ENCODE measurements at places on chromosomes 5 and 9. TPM values are rescaled to one million over a fixed set of nuclear protein-coding genes. Genes with fewer than 3 reads are reported as not detected.

GRCh38 chr5:78593465-78593864 is 55.1 kb downstream of the LHFPL2 start:
- H3K27me3 ChIP-seq = no peaks in the 10 kb centered on the region
- peaks cover 5% of the 10 kb centered on the region for H3K36me3 ChIP-seq
- H3K4me1 ChIP-seq = peaks cover 87% of the 10 kb centered on the region

The TLE4 gene
- 82.5 TPM for total RNA-seq

DNA sequence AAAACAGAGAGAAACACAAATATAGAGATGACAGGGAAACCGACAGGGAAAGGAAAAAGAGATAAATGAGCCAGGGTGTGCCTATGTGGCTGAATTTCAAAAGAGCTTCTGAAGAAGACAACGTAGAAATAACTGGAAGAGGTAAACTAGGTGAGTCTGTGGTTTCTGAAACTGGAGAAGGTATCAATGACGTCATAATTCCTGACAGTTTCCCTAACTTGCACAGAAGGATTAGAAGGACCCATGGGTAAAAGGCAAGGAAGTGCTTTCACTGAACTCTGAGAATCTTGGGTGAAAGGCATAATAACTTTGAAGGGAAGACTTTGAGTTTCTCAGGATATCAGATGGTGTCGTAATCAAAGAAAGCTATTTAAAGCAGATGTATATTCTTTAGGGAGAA is 790.8 kb upstream of the NUDT12 start:
- no peak overlapping the region for H3K4me3 ChIP-seq
- no peak for DNase-seq
- no peaks in the 10 kb centered on the region for H3K4me1 ChIP-seq
- H3K36me3 ChIP-seq = no peaks in the 10 kb centered on the region
- no peak overlapping the region for H3K27ac ChIP-seq

GRCh38 chr5:1229822-1230221 is 4.6 kb downstream of the SLC6A18 start:
- no peak overlapping the region for H3K27ac ChIP-seq
- no peak overlapping the region for H3K4me3 ChIP-seq
- no peaks in the 10 kb centered on the region for H3K36me3 ChIP-seq
- no peaks in the 10 kb centered on the region for H3K4me1 ChIP-seq
- H3K27me3 ChIP-seq = peaks cover 34% of the 10 kb centered on the region

DNA sequence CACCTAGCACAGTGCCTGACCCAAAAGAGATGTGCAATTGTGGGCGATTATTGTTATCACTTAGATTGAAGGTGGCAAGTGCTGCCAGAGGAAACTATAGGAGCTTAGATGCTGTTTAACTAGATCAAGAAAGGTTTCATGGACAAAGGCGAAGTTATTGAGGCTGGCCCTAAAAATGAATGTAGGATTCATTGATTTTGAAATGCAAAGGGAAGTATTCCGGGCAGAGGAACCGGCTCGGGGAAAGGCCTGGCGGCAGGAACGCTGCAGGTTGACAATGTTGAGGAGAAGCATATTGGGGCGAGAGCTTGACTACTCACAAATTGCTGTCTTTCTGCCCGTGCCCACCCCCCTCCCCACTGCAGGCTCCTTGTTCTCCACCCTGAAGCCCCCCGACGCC is 37.4 kb upstream of the TTC1 start:
- no peak for DNase-seq
- H3K36me3 ChIP-seq = no peaks in the 10 kb centered on the region
- H3K4me1 ChIP-seq = peaks cover 29% of the 10 kb centered on the region
- H3K27ac ChIP-seq = no peak overlapping the region

- DNase-seq = no peak
- H3K4me3 ChIP-seq = no peak overlapping the region
- no peak overlapping the region for H3K27ac ChIP-seq
- H3K4me1 ChIP-seq = no peaks in the 10 kb centered on the region
These were observed 227.3 kb upstream of the ITGA1 start for GRCh38 chr5:52560366-52560765.

The OR2K2 gene
- not detected for total RNA-seq

DNA sequence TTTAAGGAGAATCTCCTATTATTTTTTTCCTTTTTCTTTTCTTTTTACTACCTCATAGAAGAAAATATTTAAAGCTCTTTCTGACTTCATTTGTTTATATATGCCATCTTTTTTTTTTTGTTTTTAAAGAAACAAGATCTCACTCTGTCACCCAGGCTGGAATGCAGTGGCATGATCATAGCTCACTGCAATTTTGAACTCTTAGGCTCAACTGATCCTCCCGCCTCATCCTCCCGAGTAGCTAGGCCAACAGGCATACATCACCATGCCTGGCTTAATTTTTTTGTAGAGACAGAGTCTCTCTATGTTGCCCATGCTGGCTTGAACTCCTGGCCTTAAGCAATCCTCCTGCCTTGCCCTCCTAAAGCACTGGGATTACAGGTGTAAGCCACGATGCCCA is 59.5 kb downstream of the LNPEP start:
- no peak for DNase-seq
- H3K27me3 ChIP-seq = no peaks in the 10 kb centered on the region
- no peak overlapping the region for H3K4me3 ChIP-seq
- peaks cover 21% of the 10 kb centered on the region for H3K4me1 ChIP-seq
- H3K36me3 ChIP-seq = peaks cover 25% of the 10 kb centered on the region

GRCh38 chr5:66232275-66232674 is 88.2 kb downstream of the SREK1 start:
- DNase-seq = no peak
- H3K36me3 ChIP-seq = no peaks in the 10 kb centered on the region
- H3K4me1 ChIP-seq = peaks cover 9% of the 10 kb centered on the region
- no peak overlapping the region for H3K4me3 ChIP-seq
- peaks cover 3% of the 10 kb centered on the region for H3K27me3 ChIP-seq

The ADGRV1 gene
- total RNA-seq = 1.5 TPM

DNA sequence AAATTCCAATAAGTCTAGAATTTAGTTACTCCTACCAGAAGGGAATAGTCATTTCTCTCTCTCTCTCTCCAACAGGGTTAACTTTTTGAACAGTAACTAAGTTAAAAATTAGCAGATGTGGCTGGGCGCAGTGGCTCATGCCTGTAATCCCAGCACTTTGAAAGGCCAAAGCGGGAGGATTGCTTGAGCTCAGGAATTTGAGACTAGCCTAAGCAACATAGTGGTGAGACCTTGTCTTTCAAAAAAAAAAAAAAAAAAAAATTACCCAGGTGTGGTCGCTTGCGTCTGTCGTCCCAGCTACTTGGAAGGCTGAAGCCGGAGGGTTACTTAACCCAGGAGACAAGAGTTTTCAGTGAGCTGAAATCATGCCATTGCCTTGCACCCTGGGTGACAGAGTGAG is 639.7 kb downstream of the PTPRD start:
- DNase-seq = no peak
- no peaks in the 10 kb centered on the region for H3K36me3 ChIP-seq
- H3K27me3 ChIP-seq = peaks cover 7% of the 10 kb centered on the region
- H3K4me3 ChIP-seq = no peak overlapping the region
- no peaks in the 10 kb centered on the region for H3K4me1 ChIP-seq

DNA sequence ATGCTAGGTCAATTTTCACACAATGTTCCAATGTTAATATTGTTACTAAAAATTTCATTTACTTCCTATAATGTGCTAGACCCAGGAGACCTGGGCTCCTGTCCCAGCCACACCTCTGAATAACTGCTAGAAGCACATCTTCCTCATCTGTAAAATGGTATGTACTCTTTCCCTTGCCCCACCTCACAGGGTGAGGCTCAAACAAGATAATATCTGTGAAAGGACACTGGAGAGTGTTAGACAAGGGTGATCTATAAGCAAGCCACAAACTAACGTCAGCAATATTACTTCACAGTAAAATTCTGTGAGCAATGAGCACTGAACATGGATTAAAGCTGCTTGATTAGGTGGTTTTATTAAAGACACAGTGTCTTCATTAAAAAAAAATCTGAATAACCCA is 186.4 kb downstream of the EPB41L4A start:
- H3K4me3 ChIP-seq = no peak overlapping the region
- H3K36me3 ChIP-seq = no peaks in the 10 kb centered on the region
- DNase-seq = no peak
- peaks cover 14% of the 10 kb centered on the region for H3K4me1 ChIP-seq

DNA sequence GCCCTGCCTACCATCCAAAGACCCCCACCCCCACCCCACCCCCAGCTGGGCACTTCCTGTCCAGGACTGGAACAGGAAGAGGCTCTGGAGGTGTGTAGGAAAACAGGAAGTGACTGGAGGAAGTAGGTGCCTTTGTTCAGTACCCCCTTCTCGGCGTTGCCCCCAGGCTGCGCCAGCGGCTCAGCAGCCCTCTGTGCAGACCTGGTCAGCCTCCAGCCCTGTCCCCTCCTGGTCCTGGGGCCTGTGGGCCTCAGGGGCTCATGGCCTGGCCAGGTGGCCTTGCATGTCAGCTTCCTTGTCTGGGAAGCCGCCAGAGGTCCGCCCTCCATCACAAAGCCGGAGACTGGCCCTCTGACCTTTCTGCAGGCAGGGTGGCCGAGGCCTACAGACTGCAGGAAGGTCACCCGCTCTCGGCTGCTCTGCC is 26.0 kb downstream of the FLT4 start:
- DNase-seq = no peak
- no peaks in the 10 kb centered on the region for H3K36me3 ChIP-seq
- H3K4me1 ChIP-seq = peaks cover 3% of the 10 kb centered on the region
- peaks cover 5% of the 10 kb centered on the region for H3K27me3 ChIP-seq
- H3K27ac ChIP-seq = no peak overlapping the region
- no peak overlapping the region for H3K4me3 ChIP-seq

DNA sequence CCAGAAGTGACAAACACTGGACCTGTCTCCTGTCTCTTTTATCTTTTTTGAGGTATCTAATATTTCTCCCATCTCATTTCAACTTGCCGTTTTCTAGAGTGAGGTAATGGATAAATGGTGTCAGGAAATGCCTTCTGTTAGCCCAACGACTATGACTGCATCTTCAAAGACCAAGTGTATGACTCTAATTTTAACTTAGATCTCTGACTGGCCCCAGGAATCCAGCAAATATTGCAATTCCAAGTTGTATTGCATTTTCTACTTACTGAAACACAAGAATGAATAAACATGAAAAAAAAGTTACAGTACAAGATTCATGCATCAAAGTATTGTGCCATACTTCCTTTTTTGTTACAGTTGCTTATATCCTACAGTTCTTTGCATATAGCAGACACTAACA is 26.3 kb downstream of the SLC28A3 start:
- no peak overlapping the region for H3K4me3 ChIP-seq
- no peaks in the 10 kb centered on the region for H3K36me3 ChIP-seq
- H3K27ac ChIP-seq = no peak overlapping the region
- H3K27me3 ChIP-seq = no peaks in the 10 kb centered on the region
- H3K4me1 ChIP-seq = peaks cover 4% of the 10 kb centered on the region

The SLU7 gene
- 36.4 TPM for total RNA-seq

- DNase-seq = no peak
- H3K27ac ChIP-seq = no peak overlapping the region
- peaks cover 83% of the 10 kb centered on the region for H3K27me3 ChIP-seq
- peaks cover 7% of the 10 kb centered on the region for H3K36me3 ChIP-seq
- H3K4me3 ChIP-seq = no peak overlapping the region
- peaks cover 24% of the 10 kb centered on the region for H3K4me1 ChIP-seq
These were observed 203.3 kb downstream of the MEF2C start for GRCh38 chr5:88679638-88680037.

The ANAPC2 gene
- total RNA-seq = 41.0 TPM

The NCS1 gene
- 56.6 TPM for total RNA-seq

GRCh38 chr9:98851730-98852459 is 44.4 kb downstream of the GALNT12 start:
- H3K36me3 ChIP-seq = no peaks in the 10 kb centered on the region
- peaks cover 7% of the 10 kb centered on the region for H3K27me3 ChIP-seq
- H3K4me3 ChIP-seq = no peak overlapping the region
- peaks cover 7% of the 10 kb centered on the region for H3K4me1 ChIP-seq

DNA sequence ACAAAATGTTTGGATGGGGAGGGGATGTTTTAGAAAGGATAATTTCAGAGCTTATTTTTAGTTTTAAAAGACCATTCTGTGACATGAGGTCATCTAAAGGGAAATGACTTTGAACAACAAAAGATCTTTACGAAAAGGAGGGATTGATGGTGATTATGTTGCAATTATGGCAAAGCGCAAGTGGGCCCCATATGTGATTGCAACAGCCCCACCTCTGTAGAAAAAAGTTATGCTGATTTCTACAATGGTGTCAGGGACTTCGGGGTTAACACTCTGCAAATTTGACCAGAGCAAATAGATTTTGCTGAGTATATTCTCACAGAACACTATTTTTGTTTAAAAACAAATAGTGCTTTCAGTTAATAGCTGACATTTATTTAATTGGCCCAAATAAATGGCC is 312.8 kb downstream of the NSG2 start:
- no peak overlapping the region for H3K4me3 ChIP-seq
- no peak overlapping the region for H3K27ac ChIP-seq
- DNase-seq = no peak
- no peaks in the 10 kb centered on the region for H3K4me1 ChIP-seq
- H3K27me3 ChIP-seq = no peaks in the 10 kb centered on the region
- H3K36me3 ChIP-seq = peaks cover 2% of the 10 kb centered on the region

The FCN2 gene
- total RNA-seq = not detected

GRCh38 chr5:140549237-140550144 is 2.0 kb downstream of the EIF4EBP3 start:
- DNase-seq = no peak
- H3K27me3 ChIP-seq = no peaks in the 10 kb centered on the region
- H3K4me3 ChIP-seq = no peak overlapping the region
- H3K27ac ChIP-seq = peak overlapping the region; percentile 97
- peaks cover 56% of the 10 kb centered on the region for H3K4me1 ChIP-seq
- peaks cover 20% of the 10 kb centered on the region for H3K36me3 ChIP-seq

GRCh38 chr5:158744680-158745079 is 355.0 kb downstream of the EBF1 start:
- peaks cover 25% of the 10 kb centered on the region for H3K4me1 ChIP-seq
- peaks cover 7% of the 10 kb centered on the region for H3K36me3 ChIP-seq
- no peaks in the 10 kb centered on the region for H3K27me3 ChIP-seq

GRCh38 chr9:121754655-121755436 is 103.4 kb downstream of the DAB2IP start:
- no peak overlapping the region for H3K27ac ChIP-seq
- peaks cover 15% of the 10 kb centered on the region for H3K36me3 ChIP-seq
- no peak overlapping the region for H3K4me3 ChIP-seq
- peaks cover 22% of the 10 kb centered on the region for H3K4me1 ChIP-seq
- H3K27me3 ChIP-seq = no peaks in the 10 kb centered on the region
- DNase-seq = no peak

The ARHGEF39 gene
- total RNA-seq = 0.85 TPM

DNA sequence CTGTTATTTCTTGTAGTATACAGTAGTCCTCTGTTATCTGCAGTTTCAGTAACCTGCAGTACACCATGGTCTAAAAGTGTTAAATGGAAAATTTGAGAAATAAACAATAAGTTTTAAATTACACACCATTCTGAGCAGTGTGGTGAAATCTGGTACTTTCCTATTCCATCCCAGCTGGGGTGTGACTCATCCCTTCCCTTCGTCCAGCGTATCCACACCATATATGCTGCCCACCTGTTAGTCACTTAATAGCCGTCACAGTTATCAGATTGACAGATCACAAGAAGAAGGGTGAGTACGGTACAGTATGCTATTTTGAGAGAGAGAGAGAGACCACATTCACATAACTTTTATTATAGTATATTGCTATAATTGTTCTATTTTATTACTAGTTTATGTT is 28.9 kb downstream of the FAM151B start:
- peaks cover 4% of the 10 kb centered on the region for H3K4me1 ChIP-seq
- peaks cover 11% of the 10 kb centered on the region for H3K36me3 ChIP-seq
- no peaks in the 10 kb centered on the region for H3K27me3 ChIP-seq

- H3K36me3 ChIP-seq = no peaks in the 10 kb centered on the region
- no peak overlapping the region for H3K4me3 ChIP-seq
- H3K27me3 ChIP-seq = peaks cover 16% of the 10 kb centered on the region
- H3K27ac ChIP-seq = no peak overlapping the region
These were observed 266.1 kb downstream of the GRIA1 start for GRCh38 chr5:153756540-153756939.
